A172 (cell line): ENCODE measurements at places on chromosomes 7 and 10.

GRCh38 chr10:80200259-80200658 lies 5.1 kb downstream of the ANXA11 start:
- no peak for DNase-seq

DNA sequence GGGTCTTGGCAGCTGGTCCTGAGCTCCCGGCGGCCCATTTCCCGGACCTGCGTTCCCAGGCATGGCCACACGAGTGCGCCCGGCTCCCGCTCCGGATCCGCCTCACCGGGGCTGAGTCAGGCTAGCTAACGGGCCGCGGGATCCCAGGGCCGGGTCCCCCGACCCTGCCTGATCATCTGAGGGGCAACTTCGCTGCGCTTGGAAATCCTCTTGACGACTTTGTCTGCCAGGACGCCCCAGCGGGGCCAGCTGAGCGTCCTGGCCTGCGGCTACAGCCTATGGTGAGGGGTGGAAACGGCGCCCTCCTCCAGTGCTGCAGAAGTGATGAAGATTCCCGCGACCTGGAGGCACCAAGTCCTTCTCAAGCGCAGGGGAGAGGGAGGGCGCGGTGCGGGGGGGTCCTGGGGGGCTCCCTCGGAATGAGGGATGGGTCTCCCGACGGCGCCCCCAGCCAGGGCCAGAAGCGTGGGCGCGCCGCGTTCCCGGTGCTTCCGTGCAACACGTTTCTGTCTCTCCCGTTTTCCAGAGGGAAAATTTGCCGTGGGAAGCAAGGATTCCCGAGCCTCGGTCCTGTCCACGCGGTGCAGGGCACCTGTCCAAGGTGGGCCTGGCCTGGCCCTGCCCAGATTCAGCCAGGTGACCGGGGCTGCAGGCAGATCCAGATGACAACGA lies 212.4 kb downstream of the CCSER2 start:
- DNase-seq = peak; percentile 39

DNA sequence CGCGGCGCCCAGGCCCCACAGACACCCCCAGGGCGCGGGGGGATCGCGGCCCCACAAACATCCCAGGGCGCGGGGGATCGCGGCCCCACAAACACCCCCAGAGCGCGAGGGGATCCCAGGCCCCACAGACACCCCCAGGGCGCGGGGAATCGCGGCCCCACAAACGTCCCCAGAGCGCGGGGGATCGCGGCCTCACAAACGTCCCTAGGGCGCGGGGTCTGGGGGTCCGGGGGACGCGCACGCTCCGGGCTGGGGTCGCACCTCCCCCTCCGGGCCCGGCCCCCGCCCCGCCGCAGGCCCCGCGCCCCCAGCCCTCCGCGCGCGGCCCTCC lies 382 bp downstream of the DIP2C start:
- no peak for DNase-seq

DNA sequence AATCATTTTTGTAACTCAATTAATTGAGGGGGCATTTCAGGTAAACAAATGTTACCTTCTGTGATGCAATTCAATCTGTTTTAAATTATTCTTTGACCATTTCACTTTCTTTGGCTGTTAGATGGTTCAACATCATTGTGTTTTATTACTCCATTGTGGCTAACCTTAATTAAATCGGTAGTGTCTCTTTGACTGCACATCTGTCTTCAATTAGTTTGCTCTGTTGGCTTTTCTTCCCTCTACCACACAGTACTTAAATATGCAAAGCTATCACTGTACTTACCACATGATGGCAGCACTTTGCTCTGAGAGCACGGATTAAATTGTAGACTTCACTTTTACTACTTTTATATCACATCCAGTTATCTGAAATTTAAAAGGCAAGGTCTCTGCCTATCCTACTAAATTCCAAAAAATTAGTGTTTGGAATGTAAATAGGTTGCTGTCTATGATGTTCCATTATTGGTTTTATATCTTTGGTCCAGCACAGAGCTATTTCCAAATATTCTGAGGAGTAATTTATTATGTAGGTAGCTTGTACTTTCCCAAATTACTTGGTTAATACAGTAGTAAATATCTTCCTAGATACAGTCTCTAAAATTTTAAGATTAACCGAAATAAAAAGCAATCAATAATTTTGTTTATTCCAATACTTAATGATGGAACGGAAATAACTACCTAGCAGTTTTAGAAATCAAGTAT lies 352.0 kb downstream of the PCLO start:
- DNase-seq = peak; percentile 73

DNA sequence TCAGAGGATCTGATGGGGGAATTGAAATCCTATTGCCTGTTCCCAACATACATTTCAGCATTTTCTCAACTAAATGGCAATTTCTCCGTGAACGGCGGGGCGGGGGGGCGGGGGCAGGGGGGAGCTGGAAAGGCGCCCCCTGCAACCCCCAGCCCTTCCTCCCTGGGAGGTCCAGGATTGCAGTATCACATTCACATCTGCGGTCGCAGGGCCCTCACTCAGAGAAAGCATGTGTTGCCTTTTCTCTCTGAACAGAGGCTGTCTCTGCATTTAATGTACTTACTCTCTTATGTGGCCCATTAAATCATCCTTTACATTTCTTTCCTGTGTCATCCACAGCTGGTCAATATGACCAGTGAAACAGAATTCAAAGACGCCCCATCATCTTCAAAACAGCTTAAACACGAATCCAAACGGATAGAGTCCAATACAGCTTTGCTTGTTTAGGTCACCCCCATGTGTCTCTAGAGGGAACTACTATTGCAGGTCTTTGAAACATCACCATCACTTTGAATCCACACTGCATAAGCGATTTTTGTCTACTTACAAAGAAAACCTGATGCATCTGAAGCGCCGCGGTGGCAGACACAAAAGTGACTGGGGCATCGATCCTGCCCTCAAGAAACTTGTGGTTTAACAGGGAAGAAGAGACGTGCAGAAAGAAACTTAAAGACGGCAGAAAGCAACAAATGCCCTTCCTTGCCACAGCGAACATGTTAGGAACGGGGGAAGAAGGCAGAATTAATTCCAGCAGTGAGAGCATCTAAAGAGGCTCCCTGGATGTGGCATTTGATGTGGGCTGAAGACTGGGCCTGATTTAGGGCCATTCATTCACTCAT lies 17.0 kb upstream of the ECHDC3 start:
- DNase-seq = peak; percentile 65

- DNase-seq = peak; percentile 13
Observed at GRCh38 chr7:117667456-117667855, 187.6 kb downstream of the CFTR start.

DNA sequence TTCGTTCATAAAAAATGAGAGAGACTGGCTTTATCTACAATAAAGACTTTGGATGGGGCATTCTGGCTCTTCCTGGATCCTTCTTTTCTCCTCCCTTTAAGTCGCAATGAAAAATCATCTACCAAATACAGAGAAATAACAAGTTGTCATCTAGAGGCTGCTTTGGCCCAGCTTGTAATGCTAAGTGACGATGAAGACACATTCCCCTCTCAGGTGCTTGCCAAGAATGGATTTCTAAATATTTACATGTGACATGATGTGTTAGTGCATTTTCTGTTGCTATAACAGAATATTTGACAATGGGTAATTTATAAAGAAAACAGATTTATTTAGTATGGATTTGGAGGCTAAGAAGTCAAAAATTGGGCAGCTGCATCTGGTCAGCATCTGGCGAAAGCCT lies 308.6 kb upstream of the NPVF start:
- no peak for DNase-seq

DNA sequence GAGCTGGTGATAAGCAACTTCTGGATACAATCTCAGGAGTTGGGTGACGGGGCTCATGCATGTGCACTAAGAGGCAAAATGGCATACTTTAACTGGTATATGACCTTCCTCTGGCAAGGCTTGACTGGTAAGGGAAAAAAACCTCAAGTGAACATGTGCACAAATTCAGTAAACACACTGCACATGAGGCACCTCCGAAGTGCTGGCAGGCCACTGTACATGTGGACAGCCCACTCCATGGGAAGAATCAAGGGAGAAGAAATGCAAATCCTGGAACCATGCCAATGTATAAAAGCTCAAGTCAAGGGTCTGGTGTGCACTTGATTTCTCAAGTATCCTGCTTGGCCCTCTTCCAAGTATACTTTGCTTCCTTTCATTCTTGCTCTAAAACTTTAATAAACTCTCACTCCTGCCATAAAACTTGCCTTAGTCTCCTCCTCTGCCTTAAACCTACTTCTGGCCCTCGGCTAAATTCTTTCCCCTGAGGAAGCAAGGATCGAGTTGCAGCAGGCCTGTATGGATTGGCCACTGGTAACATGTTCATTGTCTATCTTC lies 167.2 kb downstream of the RAMP3 start:
- DNase-seq = no peak

DNA sequence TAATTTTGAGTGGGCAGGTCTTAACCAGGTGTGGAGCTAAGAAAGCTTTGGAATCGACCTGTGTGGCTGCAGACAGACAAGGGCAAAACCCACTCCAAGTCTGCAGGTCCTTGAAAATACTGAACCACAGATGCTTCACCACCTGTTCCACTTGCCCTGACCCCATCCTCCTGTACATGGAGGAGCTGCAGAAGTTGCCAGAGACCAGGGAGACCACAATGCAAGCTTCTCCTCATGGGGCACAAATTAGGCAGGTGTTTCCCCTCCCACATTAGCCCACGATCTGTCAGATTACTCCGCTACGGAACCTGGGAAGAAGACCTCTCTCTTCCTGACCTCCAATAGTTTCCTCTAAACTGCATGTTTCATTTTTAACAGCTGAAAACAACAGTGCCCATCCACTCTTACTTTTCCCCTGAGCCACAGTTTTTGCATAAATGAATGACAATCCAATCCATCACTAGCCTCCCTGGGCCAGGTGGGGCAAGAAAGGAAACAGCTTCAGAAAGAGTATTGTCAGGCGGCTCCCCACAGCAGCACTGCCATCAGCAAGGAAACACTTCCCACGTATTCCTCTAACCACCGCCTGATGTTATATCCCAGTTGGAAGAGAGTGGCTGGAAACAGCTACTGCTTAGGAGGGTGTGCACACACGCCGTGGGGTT lies 141.6 kb downstream of the PRKAG2 start:
- DNase-seq = no peak

- DNase-seq = no peak
Observed at GRCh38 chr7:2637505-2638223, 5.9 kb downstream of the TTYH3 start.
